ENCODE measurements at places on chromosomes 6 and 20.

GRCh38 chr6:12844284-12845223 lies 128.0 kb downstream of the PHACTR1 start:
- no peak for DNase-seq

- DNase-seq: no peak
Observed at GRCh38 chr20:25295386-25296093, 47.7 kb downstream of the PYGB start.

GRCh38 chr20:14877301-14878028 lies 540.1 kb upstream of the FLRT3 start:
- DNase-seq: no peak

DNA sequence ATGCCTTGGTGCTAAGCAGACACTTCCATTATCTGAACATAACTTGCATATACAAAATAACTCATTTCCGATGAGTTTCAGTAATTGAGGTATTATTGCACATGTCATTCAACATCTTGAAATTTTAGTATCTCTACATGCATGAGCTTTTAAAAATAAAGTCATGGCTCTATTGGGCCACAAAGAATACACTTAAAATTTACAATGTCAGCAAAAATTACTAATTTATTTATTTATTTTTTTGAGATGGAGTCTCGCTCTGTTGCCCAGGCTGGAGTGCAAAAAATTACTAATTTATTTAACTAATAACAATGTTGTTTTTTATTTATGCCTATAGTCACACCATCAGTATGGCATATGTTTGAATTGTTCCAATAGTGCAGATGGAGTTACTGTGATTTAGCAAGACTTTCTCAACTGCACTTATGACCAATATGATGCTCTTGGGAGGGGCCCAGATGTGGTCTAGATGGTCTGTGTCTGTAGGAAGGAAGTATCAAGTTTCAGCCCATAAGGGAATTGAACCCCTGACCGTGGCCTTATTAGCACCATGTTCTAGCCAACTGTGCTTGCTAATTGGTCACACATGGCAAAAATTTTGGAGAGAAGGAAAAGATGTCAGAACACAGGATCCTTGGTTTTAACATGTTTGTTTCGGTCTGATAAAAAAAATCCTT lies 370.7 kb upstream of the TSHZ2 start:
- DNase-seq: no peak

DNA sequence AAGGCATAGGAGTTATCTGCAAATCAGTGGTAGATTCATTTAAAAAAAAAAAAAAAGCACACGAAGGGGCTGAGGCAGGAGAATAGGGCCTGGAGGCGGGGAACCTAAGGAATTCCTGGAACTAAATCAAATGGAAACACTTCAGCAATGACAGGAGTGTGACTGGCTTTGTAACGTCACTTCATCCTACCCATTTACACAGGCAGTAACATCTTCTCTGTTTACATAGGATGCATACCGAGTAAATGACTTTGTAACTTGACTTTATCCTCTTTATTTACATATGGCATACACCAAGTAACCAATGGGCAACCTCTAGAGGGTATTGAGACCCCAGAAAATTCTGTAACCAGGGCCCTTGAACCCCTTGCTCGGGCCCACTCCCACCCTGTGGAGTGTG lies 56.4 kb upstream of the IYD start:
- DNase-seq: no peak

DNA sequence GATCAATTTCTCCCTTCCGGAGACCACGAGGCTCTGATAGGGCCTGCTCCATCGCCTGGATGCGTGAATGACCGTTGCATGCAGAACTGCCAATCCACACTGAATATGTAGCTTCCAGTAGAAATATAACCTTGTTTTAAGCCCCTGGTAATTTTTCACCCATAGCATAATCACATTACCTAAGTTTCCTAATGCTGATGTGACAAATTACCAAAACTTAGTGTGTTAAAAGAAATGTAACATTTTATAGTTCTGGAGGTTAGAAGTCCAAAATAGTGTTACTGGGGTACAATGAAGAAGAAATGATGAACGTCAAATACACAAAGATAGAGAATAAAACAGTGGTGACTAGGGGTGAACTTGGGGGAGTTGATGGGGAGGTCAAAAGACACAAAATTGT lies 22.0 kb upstream of the SIRPD start:
- no peak for DNase-seq

DNA sequence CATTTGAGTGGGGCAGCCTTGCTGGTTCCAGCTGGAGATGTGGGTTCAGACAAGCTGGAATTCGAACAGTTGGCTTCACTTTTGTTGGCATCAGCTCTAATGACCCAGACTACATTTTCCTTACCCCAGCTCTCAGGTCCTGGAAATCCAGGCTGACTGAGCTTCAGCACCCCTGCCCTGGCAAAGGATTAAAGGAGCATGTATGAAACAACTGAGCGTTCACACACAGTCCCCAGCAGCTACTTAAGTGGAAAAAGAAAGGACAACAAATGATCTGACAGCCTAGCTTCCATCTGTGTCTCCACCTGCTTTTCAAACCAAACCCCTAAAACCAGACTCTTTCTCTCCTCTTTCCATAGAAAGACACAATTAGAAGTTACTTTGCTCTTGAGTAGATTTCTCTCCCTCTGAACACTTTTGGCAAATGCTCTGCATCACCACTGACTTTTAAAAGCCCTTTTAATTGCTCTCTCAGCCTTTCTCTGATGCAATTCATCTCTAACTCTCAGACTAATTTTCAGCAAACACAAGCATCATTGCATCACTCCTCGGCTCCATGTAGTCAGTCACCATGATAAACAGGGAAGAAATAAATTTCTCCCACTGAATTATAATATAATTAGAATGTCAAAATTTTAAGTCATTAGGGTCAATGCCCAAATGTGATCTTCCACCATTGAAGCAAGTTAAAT lies 28.1 kb downstream of the ROS1 start:
- no peak for DNase-seq

DNA sequence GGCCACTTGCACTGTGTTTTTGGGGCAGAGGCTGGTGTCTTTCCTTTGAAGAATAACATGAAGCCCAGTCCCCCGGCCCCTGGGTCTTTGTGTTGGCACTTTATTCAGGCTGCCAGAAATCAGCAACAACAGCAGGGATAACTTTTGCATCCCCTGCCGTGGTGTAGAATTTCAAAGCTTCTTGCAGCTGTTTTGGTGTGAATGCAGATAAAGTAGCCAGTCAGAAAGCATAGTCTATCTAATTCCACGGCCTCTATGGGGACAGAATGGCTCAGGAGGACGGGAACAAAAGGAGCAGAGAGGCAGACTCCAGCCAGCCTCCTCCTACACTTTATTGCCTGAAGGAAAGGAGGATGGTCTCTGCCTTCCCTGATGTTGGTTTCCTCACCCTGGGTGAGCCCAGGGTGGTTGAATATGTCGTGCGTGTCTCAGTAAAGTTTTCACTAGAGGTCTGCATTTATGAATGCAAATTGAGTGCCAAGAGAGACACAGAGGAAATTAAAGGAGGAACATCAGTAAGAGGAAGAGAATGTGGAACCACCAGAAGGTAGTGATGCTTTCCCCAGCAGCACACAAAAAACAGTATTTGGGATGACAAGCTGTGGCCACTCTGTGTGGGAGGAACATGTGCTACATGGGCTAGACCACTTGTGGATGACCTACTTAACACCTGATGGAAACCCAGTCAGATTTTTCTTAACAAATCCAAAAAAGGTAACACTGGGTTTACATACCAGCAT lies 125.9 kb upstream of the TRAF3IP2 start:
- no peak for DNase-seq

- no peak for DNase-seq
Observed at GRCh38 chr6:144134176-144134575, 16.1 kb upstream of the STX11 start.

DNA sequence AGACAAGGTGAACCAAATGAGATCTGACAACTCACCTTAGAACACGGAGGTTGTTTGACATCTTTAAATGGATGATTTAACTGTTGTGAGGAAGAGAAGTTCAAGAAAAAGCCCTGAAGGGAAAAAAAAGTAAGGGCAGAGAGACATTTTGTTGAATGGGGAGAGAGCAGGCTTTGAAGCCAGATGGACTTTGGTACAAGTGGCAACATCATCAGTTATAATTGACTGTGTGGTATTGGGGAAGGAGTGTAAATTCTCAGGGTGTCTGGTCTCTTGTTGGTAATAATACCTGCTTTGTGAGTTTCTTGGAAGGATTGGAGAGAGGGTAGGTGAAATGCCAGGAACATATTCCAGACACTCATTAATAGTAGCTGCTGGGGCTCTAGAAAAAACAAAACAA lies 21.6 kb downstream of the OGFRL1 start:
- DNase-seq: no peak

DNA sequence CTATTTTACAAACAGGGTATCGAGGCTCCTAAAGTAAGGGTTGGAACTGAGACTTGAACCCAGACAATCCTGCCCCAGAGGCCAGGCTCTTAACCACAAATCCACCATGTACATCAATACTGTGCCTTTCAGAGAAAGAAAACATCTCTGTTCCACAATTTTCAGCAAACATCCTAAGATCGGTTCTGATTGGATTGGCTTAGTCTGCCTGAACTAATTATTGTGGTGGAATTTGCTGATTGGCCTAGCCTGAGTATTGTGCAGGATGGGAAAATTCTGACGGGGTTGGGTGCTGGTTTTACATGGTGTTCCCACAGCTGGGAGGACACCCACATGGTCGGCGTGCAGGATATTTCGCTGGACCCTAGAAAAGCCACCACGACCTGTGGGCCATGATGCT lies at the start of gene CLPSL1:
Gene CLPSL1 (plus strand): TSS at position 301 of the 400 bp plus-strand sequence. CDS start 92 bp downstream, at position 393.
- no peak for DNase-seq

DNA sequence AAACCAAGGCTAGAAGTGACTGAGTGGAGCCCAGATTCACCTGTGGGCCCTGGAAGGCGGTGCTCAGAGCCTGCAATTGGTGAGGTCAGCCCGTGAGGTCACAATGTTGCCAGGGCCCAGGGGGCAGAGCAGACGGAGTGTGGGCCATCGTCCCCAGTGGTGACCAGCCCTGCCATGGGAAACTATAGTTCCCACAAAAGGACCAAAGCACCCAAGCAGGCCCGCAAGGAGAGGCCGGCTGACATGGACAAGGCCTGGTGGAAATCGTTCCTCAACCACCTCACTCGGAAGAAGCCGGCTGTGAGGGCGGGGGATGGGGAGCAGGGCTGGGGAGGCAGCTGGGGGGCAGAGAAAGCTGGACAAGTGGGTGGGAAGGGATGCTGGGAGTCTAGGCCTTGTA lies at the start of gene C20orf144:
Gene C20orf144 (plus strand): TSS at position 156 of the 400 bp plus-strand sequence. CDS start 19 bp downstream, at position 175.
- DNase-seq: no peak

GRCh38 chr6:118719351-118720124 lies 68.1 kb upstream of the CEP85L start:
- DNase-seq: no peak

DNA sequence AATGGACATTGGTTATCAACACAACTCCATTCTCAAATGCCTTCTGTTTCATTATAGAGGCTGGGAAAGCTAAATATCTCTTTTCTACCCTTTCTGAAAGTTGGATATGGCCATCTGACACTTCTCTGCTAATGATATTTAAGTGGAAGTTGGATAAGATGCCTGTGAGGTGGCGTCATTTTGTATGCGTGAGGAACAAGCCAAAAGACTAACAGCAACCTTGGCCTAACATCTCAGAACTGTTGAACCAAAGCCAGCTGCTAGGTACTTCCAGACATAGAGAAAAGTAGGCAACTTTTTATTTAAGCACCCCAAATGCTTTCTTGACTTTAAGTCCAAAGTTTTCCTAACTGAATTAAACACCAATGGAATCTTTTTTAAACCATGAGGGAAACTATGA lies 708.4 kb downstream of the CD109 start:
- DNase-seq: no peak

- DNase-seq: no peak
Observed at GRCh38 chr6:91438570-91438969, 851.7 kb upstream of the MAP3K7 start.

DNA sequence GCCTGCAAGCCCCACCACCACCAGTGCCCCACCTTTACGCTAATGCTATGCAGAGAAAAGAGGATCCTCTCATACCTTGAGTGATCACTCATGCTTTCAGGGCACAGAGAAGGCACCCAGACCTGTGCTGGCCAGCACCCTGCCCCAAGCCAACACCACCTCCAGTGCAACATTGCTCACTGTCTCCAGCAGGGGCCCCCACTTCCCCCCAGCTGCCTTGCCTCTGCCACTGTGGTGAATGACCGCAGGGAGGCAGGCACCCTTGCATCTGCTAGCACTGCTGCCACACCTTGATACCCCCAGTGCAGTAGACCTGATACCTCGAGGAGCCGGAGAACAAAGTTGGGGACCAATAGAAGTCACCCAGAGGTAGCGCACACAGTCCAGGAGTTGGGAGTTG lies 139.2 kb upstream of the PLN start:
- no peak for DNase-seq

GRCh38 chr20:15476781-15477180 lies 1096.5 kb downstream of the KIF16B start:
- DNase-seq: no peak

DNA sequence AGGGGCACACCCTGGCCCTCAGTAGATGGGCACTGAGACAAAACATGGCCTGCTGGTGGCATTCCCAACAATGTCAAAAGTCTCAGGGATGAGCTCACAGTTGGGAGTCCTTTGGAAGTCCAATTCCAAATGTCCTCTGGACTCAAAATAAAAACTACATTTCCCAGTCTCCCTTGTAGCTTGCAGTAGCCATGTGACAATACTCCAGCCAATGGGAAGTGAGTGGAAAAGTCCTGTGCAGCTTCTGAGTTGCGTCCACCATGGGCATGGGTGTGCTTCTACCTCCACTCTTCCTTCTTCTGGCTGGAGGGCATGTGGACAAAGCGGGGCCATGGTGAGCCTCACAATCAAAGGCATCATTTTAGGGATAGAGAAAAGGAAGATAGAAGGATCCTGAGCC lies 5.8 kb upstream of the ADAM33 start:
- no peak for DNase-seq

Measured in sciatic nerve (tissue), 2 donors.